ENCODE measurements at places on chromosomes 3 and 15.

GRCh38 chr3:188052169-188053035, 101.6 kb upstream of the LPP start:
- peak; percentile 78 for DNase-seq

GRCh38 chr3:13137941-13138832, 65.0 kb upstream of the IQSEC1 start:
- DNase-seq = no peak

GRCh38 chr3:171248426-171249111, 211.6 kb downstream of the TNIK start:
- no peak for DNase-seq

GRCh38 chr3:140355481-140355880, 322.4 kb upstream of the TRIM42 start:
- no peak for DNase-seq

- DNase-seq = no peak
Observed at GRCh38 chr15:37876900-37877299, 57.5 kb upstream of the TMCO5A start.

DNA sequence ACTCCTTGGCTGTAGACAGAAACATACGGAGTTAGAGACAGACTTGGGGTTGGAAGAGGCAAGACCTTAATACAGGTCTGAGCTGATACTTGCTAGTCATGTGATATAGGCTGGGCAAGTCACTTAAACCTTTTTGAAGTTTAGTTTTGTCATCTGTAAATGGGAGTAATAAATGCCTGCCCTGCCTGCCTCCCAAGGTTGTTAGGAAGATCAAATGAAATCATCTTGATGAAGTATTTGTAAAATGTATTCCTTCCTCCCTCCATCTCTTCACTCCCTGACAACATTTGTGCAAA, 2.9 kb downstream of the PXK start:
- no peak for DNase-seq

DNA sequence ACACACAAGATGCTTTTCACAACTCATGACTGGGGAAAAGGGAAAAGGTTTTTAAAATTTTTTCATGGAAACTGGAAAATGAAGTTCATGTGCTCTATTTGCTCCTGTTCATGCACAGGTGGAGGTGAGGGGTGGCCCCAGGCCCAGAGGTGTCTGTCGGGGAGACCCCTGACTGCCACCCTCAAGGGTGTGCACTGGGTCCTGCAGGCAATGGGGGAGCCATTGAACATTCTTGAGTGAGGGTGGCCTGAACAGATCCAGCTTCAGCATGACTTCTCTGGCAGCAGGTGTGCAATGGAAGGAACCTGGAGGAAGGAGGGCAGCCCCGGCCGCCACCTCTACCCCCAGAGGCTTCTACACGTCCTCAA, 145.3 kb upstream of the IQSEC1 start:
- DNase-seq = no peak

GRCh38 chr3:179743913-179744312, 91.1 kb downstream of the USP13 start:
- DNase-seq = no peak

GRCh38 chr15:89095073-89095472, 6.8 kb downstream of the ABHD2 start:
- no peak for DNase-seq

DNA sequence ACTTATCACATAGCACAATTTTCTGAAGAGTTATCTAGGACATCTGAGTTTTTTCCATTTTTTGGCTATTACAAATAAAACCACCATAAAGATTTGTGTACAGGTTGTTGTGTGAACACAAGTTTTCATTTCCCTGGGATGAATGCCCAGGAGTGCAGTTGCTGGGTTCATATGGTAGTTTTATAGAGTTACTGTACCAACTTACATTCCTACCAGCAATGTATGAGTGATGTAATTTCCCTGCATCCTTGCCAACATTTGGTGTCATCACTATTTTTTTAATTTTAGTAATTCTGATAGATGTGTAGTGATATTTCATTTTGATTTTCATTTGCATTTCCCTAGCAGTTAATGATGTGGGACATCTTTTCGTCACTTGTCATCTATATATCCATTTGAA, 20.5 kb downstream of the FILIP1L start:
- no peak for DNase-seq

DNA sequence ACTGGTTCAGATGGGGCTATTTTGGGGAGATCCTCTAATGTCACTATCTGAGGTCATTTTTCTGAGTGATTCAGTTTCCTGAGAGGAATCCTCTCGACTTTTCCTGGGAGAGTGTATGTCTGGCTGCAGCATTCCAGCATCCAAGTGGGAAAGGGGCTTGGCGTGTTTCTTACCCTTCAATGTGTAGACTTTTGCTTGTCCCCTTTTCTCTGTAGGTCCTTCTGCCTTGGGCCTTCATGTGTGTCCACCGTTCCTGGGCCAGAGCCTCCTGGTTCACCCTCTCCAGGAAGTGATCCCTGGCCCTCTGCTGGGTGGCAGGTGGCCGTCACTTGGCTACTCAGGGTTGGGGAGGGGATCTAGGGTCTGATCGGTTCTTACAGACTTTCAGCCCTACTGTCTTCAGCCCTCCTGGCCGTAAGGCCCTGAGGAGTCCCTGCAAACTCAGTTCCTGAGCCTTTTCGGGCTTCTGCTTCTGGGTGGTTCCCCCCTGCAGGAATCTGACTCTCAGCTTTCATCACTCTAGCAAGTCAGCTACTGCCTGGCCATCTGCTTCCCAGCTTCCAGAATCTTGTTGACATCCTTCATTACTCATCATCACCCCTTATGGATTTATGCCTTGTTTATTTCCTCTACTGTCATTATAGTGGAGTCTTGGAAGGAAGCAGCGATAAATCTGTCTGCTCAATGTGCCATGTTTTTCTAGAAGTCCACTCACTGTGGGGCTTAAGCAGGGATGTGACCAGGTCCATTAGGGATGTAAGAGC, 36.5 kb downstream of the GOLGA6L10 start:
- DNase-seq = peak; percentile 32

GRCh38 chr3:117200962-117201361, 491.4 kb downstream of the TUSC7 start:
- DNase-seq = no peak

DNA sequence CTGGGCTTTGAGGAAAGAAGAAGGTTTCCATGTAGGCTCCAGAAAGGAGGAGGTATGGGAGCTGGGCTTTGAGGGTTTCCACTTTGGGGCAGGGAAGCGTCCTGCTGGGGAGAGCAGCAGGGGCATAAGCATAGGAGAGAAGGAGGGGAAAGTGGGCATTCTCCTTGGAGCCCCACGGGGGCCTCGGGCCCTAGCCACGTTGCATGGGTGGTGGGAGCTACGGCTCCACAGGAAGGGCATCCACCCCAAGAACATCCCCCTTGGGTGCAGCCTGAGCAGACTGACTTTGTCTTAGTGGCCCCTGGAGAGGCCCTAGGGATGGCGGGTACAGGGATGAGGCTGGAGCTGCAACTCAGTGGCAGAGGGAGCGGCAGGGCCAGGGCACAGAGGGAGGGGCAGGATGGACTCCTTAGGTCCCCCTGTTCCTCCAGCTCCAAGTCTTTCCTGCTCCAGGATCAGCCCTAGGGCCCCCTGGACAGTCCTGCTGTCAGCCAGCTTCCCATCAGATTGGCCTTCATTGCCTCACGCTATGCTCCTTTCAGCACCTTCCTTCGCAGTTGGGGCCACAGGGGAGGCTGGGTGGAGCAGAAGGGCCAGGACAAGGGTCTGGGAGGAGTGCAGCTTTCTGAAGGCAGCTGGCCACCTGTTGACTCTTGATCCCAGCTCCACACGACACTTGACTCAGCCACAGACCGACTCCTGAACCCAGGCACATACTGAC, 22.9 kb downstream of the PRR20G start:
- no peak for DNase-seq

DNA sequence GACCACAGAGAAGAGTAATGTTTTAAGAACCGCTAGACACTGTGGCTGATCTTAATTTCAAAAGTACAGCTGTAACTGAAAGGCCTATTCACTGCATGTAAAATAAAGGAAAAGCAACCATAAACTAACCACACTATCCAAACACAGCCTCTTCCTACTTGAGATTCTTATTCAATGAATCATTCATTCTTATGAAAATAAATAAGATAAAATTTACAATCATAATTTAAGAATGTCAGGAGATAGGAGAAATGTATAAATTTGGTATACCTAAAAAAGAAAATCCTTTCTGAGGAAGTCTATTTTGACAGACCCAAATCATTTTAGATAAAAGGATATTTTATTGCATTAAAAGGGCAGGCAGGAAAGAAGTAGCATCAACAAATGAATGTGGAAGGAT, 533.5 kb upstream of the ZNF385D start:
- no peak for DNase-seq

DNA sequence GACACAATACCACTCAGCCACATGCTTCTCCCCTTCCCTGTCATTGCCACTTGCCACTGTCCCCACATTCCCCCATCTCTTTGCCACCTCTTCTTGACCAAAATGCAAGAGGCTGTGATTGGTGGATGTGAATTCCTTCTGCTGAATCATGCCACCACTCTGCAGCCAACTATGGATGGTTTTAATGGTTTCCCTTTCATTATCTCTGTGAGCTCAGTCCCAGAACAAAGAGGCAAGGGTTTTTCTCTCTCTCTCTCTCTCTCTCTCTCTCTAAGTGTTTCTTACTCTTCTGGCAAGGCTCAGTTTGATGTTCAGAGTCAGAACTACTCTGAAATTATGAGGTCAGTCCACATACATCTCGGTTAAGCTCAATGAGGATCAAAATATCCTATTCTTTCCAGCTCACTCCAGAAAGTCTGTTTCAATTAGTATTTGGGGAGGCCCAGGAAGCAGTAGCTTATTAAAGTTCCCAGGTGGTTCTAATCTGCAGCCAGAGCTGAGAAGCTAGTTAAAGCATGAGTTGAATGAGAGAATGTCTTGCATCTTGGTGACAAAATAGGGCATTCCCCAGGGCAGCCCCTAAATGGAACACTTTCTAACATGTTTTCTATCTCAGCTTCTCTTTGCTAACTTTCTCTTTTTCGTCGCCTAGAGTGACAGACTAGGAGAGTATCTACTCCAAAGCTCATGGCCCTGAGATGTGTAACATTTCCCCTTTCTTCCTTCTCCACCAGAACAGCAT, 8.5 kb upstream of the ILDR1 start:
- no peak for DNase-seq

- no peak for DNase-seq
Observed at GRCh38 chr15:40155270-40155910, 5.5 kb upstream of the BUB1B start.

DNA sequence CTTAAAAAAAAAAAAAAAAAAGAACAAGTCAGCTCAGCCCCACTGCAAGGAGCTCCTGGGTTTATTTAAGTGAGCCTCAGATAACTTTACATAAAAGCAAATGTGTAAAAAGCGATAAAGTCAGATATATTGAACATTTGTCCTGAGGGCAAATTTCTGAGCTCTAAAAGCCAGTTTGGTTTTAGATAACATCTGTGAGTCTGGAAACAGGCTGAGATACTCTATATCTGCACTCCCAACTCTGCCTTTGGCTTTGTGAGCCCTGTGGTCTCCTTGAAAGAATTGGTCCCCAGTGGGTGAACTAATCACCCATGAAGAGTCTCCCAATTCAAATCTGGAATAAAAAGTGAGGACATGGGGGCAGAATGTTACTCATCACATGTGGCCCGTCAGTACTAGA, 104.6 kb downstream of the APBA2 start:
- DNase-seq = no peak

GRCh38 chr15:58240191-58240932, 102.2 kb downstream of the AQP9 start:
- no peak for DNase-seq

DNA sequence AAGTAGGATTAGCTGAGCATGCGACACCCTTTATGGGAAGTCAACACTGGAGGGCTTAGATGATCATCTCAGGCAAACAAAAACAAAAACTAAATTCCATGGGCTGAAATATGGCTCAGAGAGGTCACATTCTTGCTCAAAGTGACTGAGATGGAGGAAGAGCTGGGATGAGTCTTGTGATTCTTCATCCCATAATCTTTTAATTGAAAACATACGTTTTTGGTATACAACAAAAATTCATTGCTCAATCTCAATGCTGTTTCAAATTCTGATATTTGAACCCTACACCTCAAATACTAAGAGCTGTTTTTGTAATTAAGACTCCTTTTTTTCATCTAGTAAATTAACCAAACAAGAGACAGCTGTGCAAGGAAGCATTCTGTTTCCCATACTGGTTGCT, 257.0 kb downstream of the NR1D2 start:
- DNase-seq = no peak

DNA sequence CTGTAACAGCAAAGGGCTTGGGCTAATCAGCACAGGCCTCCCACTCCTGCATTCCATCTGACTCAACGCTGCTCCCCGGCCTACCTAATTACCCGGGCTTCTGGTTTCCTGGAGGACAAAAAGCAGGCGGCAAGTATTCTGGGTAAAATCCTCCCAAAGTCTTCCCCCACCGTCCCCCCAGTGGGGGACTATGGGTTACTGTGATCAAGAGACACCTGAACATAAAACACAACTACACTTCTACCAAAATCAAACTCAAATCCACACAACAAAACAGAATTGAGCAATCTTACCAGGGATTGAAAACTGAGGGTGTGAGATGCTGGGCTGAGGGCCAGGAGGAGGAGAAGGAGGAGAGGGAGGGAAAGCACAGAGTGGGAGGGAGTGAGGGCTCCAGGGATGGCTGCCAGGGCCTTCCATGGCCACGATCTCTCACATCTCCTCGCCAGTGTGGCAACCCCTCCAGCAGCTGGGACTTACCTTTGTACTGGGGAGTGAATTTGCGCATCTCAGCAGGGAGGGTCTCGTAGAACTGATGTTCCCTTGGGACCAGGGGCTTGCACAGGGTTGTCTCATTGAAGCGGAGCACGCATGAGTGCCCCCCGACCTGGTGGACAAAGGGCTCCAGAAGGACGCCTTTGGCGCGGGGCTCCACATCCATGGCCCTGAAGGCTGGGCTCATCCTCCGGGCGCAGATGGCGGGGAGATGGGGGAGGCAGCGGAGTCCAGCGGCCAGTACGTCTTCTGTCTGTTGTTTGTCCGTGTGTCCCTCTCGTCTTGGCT, 9.1 kb upstream of the NCKIPSD start:
- no peak for DNase-seq

DNA sequence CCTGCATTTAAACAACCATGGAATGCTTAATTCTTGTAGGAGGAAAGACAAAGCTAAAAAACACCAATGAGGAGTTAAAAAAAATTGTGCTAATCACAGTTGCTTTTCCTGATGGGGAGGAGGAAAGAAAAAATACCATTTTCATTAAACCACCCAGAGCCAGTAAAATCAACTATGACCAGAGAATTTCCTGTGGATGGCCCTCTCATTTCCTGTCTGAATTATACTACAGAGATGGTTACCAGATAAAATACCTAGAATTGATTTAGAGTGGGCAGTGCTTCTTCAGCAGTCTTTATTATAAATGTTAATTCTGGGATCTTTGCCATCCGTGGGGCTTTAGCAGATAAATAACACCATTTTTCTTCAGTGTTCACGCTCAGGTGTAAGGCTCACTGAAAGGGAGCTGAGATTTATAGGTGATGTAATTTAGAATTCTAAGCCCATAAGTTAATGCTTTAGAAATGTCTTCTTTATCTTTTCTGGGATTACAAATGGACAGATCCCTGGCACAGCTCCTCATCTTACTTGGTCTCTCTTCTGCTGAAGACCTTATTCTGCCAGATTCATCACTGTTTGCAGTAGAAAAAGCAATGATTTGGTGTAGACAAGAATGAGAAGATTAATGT, 37.9 kb downstream of the RETNLB start:
- no peak for DNase-seq
